ENCODE measurements at places on chromosomes 1 and 21.

DNA sequence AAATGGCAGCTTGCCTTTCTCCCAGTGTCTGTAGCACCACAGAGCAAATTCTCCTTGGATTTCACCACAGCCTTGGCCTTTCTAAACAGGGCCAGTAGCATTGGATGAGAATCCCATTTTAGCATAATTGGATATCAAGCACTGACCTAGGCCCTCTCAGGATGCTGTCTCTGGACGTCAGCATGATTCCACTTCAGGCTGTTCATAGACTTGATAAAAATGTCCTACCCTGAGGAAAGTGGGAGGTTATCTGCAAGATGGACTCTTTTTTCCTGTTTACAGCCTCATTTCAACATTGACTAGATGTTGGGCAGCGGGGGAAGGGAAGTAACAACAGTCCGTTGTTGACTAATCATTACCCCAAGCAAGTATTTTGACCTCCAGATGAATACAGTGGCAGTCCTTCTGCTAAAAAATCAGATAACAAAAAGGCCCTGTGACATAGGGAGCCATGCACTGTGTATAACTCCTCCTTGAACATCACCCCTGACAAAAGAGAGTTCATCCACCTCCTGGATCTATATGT, 5.2 kb downstream of the NPL start:
- DNase-seq: no peak

GRCh38 chr1:45266151-45266801, 59.9 kb upstream of the ZSWIM5 start:
- no peak for DNase-seq

- no peak for DNase-seq
Observed at GRCh38 chr1:194870860-194871259, 1684.4 kb upstream of the B3GALT2 start.

DNA sequence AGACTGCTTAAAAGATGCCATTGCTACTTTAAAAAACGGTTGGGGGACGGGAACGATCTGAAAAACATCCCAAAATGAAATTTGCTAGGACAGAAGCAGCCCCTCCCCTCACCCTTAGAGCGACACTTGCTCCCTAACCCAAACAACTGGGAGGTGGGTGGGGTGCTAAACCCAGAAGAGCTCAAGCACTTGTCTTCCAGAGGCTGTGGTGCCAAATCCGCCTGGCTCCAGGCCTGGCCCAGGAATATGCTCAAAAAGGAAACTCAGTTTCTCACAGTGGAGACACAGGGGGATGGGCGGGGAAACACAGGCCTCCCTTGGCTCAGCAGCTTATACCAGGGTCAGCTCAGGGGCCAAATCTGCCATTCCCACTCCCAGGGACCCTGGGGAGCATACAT, 644 bp upstream of the PBXIP1 start:
- no peak for DNase-seq

DNA sequence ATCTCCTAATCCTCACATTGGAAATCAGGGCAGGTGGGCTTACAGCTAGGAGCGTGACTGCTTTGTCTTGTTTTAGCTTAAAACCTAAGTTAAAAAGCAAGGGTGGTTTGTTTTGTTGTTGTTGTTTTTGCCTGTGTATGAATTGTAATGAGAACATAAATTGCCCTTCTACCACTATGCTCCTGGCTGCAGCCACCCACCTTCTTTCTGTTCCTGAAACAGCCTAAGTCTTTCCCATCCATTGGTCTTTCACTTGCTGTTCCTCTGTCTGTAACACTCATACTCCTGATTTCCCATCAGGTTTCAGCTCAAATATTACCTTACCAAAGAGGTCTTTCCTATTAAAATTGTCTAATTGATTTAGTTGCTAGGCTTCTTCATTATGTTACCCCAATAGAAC, 604 bp upstream of the TMEM79 start:
- DNase-seq: no peak

Data from CD4-positive, alpha-beta T cell treated with Interleukin-6 at 100 ng/mL for 8 hours (primary cell).